SW480 (cell line): ENCODE measurements at places on chromosomes 12 and 14.

- no peak for DNase-seq
Measured at GRCh38 chr12:81722004-81722403, 37.1 kb downstream of the PPFIA2 start.

DNA sequence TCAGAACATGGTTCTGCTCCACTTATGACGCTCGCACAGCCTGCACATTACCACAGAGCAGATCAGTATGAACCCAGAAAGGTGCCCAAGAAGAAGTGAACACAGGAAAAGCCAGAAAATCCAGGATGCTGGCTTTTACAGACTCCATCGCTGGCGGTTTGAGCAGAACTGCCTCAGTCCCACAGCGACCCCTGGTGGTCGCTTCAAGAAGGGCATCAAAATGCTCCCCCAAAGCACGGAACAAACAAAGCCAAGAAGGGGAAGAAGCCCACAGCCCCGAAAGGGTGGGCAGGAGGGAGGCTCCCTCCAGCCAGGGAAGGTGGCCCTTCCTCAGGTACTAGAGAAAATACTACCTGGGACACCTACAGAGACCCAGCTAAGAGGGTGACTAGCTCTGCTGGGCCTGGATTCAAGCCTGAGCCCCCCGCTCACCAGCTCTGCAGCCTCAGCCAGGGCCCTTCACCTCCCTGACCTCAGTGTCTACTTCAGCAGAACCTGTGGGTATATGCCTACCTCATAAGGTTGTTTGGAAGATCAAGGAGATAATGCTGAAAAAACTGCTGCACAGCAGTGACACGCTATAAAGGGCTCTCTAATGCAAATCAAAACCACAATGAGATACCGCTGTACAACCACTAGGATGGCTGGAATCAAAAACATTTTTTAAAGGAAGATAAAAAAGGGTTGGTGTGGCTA, 98.1 kb downstream of the NCOR2 start:
- no peak for DNase-seq

DNA sequence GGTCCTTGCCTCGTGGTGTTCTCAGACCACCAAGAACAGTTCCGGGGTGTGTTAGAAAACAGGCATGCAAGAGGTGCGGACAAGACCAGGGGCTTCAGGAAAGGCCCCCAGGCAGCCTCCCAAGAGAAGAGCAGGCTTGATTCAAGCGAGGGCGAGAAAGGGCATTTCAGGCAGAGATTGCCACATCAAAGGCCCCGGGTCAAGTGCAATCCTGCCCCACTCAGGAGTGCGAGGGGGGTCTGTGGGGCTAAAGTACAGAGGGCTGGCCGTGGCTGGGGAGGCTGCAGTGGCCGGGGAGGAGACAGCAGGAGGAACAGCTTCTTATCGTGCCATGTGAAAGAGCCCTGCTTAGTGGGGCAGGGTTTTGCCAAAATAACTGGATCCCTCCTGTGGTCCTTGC, 2.7 kb upstream of the BDKRB2 start:
- no peak for DNase-seq

- peak; percentile 83 for DNase-seq
Measured at GRCh38 chr12:57754411-57755193, at the start of gene MARCHF9. Gene MARCHF9, plus strand, starts transcription at chr12:57755103. Its CDS starts 426 bp downstream, at chr12:57755529.

GRCh38 chr12:75705749-75706711, 194.6 kb upstream of the KRR1 start:
- no peak for DNase-seq
